ENCODE measurements at places on chromosomes 3 and 15.

- DNase-seq = no peak
These were observed 26.7 kb downstream of the PLD1 start for GRCh38 chr3:171783626-171784025.

DNA sequence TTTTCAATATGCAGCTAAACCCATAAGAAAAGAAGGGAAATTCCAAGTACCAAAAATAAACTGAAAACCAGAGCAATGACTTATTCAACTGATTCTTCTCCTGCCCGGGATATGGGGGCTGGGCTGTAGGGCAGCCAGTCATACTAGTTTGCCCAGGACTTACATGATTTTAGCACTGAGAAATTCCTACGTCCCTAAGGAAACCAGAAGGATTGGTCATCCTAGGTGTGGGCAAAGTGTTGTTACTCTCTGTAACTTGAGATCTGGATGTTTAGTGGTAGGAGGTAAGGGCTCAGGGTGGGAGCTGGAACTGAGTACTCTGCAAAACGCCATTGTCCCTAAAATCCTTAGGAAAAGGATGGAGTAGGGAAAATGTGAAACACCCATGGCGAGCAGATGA, 1.2 kb upstream of the DAZL start:
- DNase-seq = no peak

DNA sequence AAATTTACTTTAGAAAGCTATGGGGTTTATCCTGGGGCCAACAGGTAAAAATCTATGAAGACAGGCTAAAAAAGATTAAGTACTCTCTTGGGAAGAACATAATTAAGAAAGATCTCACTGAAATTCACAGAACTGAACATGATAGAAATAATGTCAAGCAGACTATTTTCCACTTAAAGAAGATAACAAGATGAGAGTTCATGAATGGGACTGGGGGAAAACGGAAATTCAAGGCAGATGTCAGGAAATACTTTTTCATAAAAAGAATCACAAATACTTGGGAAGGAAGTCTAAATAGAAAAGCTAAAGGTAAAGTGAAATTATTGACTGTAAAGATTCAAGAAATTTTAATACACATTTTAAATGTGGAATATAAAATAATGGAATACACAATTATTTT, 737.6 kb downstream of the EPHA3 start:
- no peak for DNase-seq

- no peak for DNase-seq
These were observed 206.0 kb upstream of the WNT5A start for GRCh38 chr3:55692957-55693558.

DNA sequence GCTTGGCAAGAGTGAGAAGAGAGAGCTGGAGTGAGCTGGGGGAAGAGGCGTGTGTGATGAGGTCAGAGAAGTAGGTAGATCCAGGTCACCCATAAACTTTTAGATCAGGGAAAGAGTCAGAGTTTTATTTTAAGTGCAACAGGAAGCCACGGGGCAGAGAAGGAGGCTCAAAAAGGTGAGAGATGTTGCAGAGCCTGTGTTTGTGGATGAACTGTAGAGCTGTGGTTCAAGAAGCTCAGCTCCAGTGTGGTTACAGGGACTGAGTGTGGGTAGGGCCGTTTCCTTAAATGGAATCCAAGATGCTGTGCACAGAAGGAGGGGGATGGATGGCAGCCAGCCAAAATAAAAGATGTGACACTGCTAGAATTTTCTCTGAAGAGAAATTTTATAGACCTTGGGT, 337.2 kb downstream of the SATB1 start:
- no peak for DNase-seq

GRCh38 chr3:55490276-55490913, 3.3 kb upstream of the WNT5A start:
- DNase-seq = no peak

- DNase-seq = no peak
These were observed 139.9 kb downstream of the SRGAP3 start for GRCh38 chr3:9109568-9109914.

DNA sequence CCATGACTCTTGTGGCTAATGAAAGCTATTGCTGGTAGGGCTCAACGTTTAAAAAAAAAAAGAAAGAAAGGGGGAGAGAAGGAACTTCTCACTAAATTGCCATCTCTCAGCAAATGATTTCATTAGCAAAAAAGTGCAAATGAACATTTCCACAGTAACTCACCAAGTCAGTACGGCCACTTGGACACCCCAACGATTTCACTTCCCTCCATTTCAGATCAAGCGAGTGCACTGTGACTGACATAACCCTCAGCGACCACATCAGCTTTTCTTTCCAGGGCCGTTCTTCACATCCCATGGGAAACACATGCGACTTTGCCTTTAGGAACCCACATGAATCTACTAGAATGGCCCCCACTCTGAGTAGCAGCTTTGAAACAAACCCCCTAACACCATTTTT, 71.6 kb downstream of the OSBPL10 start:
- DNase-seq = no peak

- no peak for DNase-seq
These were observed 180.6 kb downstream of the PTPRG start for GRCh38 chr3:61742006-61742405.

DNA sequence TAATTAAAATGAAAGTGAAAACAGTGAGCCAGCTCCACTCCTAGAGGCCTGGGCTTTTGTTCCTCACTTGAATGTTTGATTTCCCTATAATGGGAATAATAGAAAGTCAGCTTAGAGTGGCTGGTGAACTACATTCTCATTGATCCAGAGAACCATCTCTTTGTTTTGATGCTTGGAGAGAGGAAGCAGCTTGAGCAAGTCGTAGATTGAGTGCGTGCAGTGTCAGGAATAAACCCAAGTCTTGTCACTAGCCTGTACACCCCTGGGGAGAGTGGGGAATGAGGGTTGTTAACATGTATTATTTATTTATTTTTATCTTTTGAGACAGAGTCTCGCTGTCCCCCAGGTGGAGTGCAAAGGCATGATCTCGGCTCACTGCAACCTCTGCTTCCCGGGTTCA, 885 bp upstream of the LSG1 start:
- no peak for DNase-seq

DNA sequence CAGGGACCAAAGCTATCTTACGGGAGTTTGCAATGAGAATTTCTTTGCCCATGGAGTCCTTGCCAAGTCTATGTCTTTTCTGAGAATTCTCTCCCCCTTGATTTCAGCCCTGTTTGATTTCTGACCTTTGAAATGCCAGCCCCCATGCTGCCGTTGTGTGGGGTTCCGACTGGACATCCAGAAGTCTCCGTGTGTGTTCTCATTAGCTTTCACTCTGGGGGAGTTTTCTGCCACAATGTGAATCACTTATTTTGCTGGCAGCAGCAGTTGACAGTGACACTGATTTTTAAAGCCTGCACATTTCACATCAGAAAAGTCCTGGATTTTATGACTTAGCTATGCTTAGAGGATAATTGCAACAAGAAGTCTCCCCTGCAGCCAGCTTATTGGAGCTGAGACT, 98.4 kb upstream of the CTDSPL start:
- DNase-seq = no peak

- no peak for DNase-seq
These were observed 128.2 kb downstream of the SUCLG2 start for GRCh38 chr3:67526246-67526645.

GRCh38 chr15:27854601-27855000, 244.5 kb downstream of the OCA2 start:
- no peak for DNase-seq

DNA sequence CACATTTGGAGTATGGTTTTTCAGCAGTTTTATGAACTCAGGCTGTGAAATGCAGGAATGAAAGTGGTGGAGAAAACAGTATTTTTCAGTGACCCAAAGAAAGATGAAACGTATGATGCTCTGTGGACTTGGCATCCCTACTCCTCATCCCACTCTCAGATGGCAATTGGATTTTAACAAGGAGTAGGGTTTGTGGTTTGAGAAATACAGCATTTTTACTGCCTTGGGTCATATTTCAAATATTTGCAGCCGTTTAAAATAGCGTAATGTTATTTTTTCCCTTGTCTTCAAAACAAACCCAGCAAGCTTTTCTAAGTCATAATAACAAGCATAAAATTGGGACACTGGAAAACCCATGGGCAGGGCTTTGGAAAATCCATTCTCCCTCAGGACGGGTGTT, 117.2 kb upstream of the LRIG1 start:
- DNase-seq = no peak

DNA sequence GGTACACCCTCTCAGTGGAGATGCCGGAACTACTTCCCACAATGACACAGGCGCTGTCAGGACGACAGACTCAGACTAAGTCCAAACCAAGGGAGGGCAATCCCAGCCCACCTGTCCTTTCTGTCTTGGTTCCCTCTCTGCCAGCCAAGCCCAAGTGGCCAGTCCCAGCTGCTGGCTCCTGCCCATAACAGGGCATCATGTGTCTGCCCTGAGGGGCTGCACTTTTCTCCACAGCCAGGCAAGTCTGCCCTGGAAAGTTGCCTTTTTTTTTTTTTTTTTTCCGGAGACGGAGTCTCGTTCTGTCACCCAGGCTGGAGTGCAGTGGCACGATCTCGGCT, 20.0 kb upstream of the BCL2A1 start:
- no peak for DNase-seq

DNA sequence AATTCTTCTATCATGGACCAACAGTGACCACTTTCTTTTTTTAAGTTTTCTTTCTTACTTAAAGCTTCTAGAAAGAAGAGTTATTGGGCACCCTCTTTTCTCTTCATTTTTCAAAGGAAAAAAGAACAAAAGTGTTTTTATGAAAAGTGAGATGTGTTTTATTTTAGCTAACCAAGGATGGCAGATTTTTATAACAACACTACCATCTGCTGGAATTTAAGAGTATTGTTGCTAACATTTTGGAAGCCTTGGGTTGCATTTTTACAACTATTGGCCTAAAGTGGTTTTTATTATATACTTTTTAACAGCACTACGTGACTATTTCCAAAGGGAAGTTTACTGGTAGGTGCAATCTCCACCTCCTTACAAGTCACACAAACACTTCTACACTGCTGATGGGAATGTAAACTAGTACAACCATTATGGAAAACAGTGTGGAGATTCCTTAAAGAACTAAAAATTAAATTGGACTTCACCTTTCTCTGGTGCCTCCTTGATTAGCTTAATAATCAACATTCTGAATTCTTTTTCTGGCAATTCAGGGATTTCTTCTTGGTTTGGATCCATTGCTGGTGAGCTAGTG, 237.7 kb upstream of the AGTR1 start:
- no peak for DNase-seq

DNA sequence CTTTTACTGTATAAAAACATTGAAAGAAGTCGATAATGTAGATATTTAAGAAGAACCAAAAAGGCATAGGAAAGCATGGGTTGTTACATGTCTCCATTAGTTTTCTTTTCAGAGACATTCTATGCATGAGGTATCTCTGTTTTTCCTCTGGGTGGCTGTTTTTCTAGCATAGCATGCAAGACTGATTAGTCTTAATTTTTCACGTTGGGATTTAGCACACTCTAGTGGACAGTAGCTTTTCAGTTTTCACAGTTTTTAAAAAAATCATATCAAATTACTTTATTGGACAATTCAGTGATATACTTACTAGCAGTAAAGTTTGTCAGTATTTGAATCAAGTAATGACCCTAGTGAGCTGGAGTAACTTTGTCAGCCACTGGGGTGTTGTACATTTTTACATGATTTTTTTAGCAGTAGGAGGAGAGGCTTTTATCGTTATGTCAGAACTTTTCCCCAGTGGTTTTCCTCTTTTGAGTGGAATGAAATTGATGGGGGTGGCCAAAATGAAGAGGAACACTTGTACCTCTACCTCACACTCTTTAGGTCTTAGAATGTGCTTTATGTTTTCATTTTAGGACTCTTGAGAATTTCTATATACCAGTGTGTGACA, 57.2 kb downstream of the SEC22A start:
- DNase-seq = no peak

DNA sequence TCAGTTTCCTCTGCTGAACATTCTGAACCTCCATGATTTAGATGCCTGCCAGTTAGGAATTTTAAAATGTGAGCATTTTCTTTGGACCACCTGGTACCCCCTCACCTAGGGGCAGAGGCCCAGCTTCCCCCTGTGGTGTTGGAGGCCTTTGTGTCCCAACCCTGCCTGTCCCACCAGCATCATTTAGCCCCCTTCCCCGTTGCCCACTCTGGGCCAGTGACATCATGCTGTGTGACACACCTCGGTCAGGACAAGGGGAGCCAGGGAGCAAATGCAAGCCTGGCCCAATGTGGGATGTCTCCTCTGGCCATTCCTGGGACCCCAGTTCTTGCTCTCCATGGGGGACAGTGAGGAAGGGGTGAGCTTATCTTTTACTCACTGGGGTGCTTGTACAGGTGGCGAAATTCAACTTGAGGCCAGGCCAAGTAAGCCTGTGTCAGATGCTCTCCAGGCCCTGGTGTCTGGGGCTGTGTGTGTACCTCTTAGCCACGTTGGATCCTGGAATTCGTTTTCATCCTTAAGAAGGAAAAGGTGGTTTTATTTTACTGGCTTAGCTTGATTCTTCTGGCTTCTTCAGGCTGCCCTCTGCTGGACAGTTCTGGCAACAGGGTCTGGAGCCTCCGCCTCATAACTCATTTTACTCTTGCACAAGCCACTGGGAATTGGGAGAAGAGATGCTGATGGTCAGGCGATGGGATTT, 49.7 kb upstream of the MYZAP start:
- DNase-seq = no peak

DNA sequence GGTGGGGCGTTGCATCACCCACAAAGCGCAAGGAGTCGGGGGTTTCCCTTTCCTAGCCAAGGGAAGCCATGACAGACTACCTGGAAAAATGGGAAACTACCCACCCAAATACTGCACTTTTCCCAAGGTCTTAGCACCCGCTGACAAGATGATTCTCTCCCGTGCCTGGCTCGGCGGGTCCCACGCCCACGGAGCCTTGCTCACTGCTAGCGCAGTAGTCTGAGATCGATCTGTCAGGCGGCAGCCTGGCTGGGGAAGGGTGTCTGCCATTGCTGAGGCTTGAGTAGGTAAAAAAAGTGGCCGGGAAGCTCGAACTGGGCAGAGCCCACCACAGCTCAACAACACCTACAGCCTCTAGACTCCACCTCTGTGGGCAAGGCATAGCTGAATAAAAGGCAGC, 112.9 kb downstream of the GSK3B start:
- no peak for DNase-seq

GRCh38 chr15:94317211-94317610, 85.8 kb downstream of the MCTP2 start:
- DNase-seq = no peak

- no peak for DNase-seq
These were observed 4.5 kb upstream of the SCG5 start for GRCh38 chr15:32636908-32637567.
